ENCODE measurements at places on chromosomes 7 and 10.

DNA sequence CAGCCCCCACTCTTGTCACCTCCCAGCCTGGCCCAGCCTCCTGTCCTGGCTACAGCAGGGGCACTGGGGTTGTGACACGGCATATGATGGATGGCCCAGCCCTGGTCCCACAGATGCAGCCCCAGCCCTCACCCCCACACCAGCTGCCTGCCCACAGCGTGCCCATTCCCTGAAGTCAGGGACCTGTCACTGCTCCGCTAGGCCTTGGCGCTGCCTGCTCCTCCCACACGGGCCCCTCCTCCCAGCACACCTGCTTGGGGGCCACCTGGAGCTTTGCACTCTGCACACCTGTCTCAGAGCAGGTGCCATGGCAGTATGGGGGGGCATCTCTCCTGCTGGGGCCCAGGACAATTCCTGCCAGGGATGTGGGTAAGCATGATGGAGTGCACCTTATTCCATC, 3.5 kb downstream of the GCK start:
- DNase-seq = no peak

DNA sequence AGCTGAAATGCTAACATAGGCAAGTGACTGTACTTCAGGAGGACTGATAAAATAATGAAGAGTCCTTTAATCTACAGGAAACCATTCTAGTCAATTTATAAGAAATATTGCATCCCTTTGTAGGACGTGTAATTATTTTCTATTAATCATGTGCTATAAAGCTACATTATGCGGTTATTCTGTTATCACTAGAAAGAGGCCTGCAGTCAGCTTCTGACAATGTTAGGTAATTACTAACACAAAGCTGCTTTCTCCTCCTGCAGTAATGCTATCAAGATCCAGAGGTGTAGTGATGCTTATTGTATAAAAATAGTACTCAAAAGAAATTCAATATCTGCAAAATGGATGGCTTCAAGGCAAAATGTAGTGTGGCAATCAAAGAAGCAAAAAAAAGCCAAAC, 191.1 kb downstream of the SKAP2 start:
- DNase-seq = no peak

GRCh38 chr10:42640610-42641229, 2.4 kb upstream of the ZNF33B start:
- DNase-seq = no peak

GRCh38 chr10:5447611-5448071, 35.3 kb downstream of the NET1 start:
- no peak for DNase-seq

- DNase-seq = no peak
Measured at GRCh38 chr7:86301301-86301700, 342.4 kb upstream of the GRM3 start.

- no peak for DNase-seq
Measured at GRCh38 chr10:110901954-110902819, 16.8 kb downstream of the BBIP1 start.

DNA sequence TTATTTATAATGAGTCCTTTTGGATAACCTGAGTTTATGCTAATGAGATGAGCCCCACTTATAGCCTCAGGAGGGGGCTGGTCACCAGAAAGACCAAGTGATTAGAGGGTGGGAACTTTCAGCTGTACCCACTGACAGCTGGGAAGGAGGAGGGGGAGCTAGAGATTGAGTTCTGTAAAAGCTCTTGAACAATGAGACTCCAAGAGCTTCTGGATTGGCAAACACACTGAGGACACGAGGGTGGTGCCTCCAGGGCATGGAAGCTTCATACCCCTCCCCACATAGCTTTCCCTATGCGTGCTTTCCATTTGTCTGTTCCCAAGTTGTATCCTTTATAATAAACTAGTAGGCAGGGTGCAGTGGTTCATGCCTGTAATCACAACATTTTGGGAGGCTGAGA, 20.3 kb downstream of the MRPS24 start:
- no peak for DNase-seq

- DNase-seq = no peak
Measured at GRCh38 chr7:121798896-121799295, 74.1 kb upstream of the PTPRZ1 start.

GRCh38 chr7:24026351-24026750, 257.6 kb upstream of the NPY start:
- no peak for DNase-seq

GRCh38 chr7:91355695-91356435, 91.6 kb downstream of the FZD1 start:
- no peak for DNase-seq

- DNase-seq = no peak
Measured at GRCh38 chr7:6175645-6176044, 96.8 kb downstream of the CYTH3 start.

- no peak for DNase-seq
Measured at GRCh38 chr7:133253519-133253875, 619 bp downstream of the EXOC4 start.

DNA sequence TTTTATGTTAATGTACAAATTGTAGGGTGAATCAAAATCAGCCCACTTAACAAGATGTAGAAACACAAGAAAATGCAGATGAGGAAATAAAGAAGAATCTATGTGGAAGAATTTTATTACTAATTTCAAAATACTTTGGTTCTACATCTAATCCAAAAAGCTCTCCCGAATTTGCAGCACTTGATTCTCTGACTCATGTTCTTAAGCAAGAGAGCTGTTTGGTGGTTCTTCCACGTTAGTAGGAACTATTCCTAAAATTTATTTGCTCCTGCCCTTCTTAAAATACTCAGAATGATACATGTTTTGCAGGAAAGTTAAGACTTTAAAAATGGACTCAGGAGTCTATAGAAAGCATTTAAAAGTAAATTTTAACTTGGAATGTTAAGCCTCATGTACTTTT, 91.8 kb downstream of the ZMYND11 start:
- DNase-seq = no peak

DNA sequence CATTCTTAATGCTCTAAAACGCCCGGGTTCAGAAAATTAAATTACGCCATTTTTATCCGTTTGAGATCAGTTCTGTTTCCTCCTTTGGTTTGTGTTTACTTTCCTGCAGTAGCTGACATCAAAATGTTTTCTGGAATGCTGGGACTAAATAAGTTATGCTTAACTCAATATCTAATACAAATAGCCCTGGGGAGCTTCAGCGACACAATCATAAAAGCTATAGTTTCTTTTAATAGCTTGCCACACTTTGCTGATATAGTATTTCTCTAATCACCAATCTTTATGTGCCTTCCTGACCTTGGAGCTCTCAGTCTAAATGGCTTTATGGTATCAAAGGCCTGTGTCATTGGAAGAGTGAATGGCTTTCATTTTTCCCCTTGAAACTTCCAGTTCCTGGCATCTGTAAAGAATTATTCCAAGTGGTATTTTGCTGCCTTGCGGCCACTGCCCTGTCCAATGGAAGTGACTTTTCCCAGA, 202.7 kb downstream of the HDAC9 start:
- DNase-seq = no peak

DNA sequence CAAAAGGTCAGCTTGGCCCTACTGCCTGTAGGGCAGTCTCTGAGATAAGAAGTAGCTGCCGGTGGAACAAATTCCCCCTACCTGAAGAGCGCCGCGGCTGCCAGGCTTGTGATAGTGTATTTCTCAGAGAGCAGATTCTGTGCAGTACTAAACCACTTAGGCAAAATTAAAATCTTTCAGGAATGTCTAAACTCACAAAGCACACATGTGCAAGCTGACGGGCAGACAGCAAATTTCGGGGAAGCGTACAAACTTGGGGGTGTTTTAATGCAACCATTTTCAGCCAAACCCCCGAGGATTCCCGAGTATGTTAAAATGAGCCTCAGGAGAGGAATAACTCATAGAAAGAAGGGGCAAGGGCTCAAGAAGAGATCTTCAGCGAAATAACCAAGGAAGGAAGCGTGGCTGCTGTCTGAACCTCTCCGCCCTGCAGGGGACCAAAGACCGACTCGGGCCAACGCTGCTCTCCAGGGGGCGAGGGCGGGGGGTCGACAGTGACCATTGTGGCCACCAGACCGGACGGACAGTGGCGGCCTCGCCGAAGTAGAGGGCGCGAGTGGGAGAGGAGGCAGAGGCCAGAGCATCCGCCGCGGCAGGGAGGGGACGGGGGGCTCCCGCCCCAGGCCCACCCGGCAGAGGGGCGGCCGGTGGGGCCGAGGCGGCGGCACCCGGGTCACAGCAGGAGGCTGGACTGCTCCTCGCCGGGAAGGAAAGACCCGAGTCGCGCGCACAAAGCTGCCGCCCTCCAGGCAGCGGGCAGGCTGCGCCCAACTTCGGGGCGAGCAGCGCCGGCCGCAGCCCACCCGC, 819 bp downstream of the HYCC1 start:
- no peak for DNase-seq

DNA sequence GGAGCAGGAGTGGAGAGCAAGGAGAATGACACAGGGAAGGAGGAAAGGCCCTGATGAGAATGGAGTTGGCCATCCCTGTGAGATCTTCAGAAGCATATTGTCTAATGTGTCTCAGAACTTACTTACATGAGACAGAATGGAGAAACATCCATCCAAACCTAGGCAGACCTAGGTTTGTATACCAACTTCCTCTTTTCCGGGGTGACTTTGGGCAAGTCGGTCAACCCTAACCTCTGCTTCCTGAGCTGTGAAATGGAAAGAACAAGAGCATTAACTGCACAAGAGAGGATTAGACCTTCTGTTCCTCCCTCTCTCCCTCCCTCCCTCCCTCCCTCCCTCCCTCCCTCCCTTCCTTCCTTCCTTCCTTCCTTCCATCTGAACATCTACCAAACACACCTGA, 4.5 kb downstream of the GHRHR start:
- DNase-seq = no peak

- DNase-seq = no peak
Measured at GRCh38 chr10:100656454-100656853, 88.9 kb upstream of the PAX2 start.

GRCh38 chr10:126438407-126438783, 50.1 kb upstream of the ADAM12 start:
- no peak for DNase-seq

- no peak for DNase-seq
Measured at GRCh38 chr7:76310102-76310957, 7.9 kb downstream of the HSPB1 start.

DNA sequence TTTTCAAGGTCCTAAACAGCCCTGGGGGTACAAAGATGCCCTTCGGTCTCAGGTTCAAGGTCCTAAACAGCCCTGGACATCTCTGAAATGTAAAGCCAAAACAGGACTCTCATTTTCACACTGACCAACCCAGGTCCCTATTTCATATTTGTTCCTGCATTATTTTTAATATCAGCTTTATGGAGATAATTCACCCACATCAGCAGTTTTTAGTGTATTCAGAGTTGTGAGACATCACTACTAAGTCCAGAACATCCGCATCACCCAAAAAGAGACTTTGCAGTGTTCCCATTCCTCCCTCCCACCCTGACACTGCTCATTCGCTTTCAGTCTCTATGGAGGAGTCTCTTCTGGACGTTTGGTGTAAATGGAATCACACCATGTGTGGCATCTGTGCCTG, 420.2 kb downstream of the PTPRN2 start:
- no peak for DNase-seq

- DNase-seq = no peak
Measured at GRCh38 chr10:102322914-102323313, 72.6 kb upstream of the NFKB2 start.
